Heart right ventricle (tissue), 16 donors: ENCODE measurements at places on chromosomes 7 and 10. TPM values are rescaled to one million over a fixed set of nuclear protein-coding genes. Genes with fewer than 3 reads are reported as not detected.

The KIN gene
- 7.4 TPM for total RNA-seq

- no peak for DNase-seq
Observed at GRCh38 chr10:60135020-60135419, 228.7 kb upstream of the CCDC6 start.

GRCh38 chr10:113930482-113931057, 76.1 kb downstream of the NHLRC2 start:
- DNase-seq: no peak

GRCh38 chr10:98391065-98391464, 23.9 kb downstream of the PYROXD2 start:
- no peak for DNase-seq

GRCh38 chr7:123367484-123368122, 166.8 kb downstream of the IQUB start:
- no peak for DNase-seq
